ENCODE measurements at places on chromosomes 6 and 20.
A peak's percentile ranks its signal among the peaks of the same experiment; 100 is the strongest.

DNA sequence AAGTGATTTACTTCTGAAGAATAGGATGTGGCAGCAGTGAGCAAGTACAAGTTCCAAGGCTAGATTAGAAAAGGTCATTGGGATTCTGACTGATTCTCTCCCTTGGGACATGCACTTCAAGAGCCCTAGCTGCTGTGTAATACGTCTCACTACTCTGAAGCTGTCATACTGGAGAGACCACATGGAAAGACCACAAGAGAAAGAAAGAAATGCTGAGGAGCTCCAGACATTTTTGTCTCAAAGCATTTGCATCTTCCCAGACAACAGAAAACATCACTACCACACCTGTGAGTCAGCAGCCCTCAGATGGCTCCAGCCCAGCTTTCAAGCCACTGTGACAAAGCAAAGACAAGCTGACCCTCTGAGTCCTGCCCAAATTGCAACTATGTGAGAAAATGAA lies 20.7 kb downstream of the TENT5A start:
- no peak for DNase-seq

GRCh38 chr6:11210386-11211138 lies 21.9 kb downstream of the NEDD9 start:
- no peak for DNase-seq

- DNase-seq: no peak
Measured at GRCh38 chr20:43161716-43162115, 28.0 kb downstream of the PTPRT start.

DNA sequence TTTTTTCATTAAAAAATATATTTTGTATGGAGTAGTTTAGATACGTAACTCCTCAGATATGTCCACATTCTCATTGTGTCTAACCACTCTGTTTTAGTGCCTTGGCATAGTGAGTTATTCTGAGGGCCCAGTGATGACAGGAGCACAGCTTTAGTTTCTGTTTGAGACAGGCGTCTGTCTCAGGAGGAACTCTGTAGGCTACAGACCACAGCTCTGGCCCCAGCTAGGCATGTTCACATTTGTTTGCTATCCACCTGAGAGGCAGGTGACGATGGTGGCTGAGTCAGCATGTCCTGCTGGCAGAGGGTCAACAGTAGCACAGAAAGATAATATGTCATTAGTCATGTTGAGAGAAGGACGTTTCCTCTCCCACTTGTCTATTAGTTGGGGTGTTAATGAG lies 16.3 kb downstream of the LRRC1 start:
- no peak for DNase-seq

GRCh38 chr6:21279619-21280018 lies 313.9 kb upstream of the SOX4 start:
- peak; percentile 25 for DNase-seq

GRCh38 chr6:142246960-142247359 lies 54.8 kb upstream of the ADGRG6 start:
- DNase-seq: no peak

DNA sequence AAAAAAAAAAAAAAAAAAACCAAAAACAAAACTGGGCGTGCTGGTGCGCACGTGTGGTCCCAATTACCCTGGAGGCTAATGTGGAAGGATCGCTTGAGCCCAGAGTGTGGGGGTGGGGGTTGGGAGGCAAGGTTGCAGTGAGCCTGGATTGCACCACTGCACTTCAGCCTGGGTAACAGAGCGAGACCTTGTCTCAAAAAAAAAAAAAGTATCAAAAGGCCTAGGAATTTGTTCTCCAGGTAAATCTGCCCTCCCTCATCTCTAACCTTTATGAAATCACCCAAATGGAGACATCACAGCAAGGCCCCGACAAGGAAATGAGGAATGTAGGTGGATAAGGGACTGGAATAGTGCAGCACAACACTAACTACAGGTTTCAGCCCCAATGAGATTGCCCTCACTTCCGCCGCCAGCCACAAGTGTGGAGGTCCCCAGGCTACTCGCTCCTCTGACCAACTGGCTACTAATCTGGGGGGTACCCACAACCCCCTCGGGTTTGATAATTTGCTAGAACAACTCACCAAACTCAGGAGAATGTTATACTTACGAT lies 36.8 kb upstream of the DDR1 start:
- no peak for DNase-seq

DNA sequence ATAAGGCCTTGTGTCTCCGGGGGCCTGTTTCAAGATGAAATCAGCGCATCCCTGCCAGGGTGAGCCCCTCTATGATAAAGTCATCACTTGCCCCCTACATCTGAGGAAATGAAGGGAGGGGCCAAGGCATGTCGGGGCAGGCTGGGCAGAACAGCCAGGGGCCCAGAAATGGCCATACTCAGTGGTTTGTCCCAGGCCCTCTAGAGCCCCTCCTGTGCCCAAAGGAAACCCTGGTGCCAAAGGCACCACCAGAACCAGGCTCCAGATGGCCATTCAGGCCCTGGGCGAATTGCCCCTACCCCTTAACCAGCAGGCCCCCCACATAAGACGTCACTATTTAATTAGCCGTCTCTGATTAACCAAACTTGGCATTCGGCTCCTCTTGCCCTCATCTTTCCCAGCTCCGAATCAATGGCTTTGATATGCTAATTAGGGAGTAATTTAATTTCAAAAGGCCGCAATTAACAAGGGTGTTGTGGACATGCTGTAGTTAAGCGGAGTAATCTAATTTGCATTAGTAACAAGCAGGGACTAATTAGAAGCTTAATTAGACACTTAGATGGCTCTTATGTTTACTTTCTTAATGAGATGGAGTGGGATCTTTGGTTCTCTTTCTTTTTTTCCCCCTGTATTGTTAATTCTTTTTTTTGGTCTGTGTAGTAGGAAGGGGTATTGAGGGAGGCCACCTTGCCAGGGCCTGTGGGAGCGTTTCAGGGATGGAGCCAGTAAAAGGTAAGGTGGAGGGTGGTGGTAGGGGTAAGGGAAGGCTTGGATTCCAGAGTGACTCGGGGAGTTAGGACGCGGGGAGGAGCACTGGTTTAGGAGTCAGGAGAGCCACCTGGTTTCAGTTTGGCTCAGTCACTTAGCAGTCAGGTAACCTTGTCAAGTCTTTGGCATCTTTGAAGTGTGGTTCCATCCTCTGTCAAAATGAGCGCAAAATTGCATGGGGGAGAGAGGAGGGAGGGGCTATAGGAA lies 9.4 kb downstream of the FOXP4 start:
- DNase-seq: no peak

All from SK-N-DZ (cell line).